CD4-positive, alpha-beta T cell treated with Interleukin-2 at 100 ng/mL for 4 hours (primary cell): ENCODE measurements at places on chromosomes 5 and 9.

DNA sequence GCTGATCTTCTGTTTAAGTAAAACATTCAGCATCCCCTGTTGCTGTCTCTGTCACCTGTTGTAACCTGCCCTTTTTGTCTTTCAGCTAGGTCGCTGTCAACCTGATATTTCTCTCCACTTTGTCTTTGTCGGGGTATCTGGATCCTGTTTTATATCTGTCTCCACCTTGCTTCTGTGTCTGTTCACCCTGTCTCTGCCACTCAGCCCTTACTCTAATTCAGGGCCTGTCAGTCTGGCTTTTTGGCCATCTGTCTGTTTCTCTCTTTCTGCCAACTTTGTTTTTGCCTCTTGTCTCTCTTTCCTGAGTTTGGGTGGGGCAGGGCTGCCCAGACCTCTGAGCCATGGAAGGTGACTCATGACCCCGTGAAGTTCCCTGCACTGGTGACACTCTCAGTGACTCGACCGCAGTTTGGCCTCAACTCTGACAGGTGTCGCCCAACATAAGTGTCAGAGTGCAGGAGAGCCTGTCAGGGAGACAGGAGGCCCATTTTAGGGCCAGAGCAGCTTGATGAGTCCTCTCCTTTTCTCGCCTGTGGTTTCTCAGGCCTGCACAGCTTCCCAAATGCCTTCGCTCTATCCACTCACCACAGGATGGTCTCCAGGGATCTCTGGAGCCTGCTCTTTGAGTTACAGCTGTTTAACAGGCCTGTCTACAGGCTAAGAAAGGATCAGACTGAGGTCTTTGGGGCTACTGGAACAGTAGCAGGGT, 868 bp downstream of the ZBTB43 start:
- DNase-seq: peak; percentile 93

GRCh38 chr5:68699966-68700365, 393.8 kb upstream of the SLC30A5 start:
- no peak for DNase-seq

- DNase-seq: no peak
These were observed 308.7 kb downstream of the SPOCK1 start for GRCh38 chr5:137190441-137190840.

DNA sequence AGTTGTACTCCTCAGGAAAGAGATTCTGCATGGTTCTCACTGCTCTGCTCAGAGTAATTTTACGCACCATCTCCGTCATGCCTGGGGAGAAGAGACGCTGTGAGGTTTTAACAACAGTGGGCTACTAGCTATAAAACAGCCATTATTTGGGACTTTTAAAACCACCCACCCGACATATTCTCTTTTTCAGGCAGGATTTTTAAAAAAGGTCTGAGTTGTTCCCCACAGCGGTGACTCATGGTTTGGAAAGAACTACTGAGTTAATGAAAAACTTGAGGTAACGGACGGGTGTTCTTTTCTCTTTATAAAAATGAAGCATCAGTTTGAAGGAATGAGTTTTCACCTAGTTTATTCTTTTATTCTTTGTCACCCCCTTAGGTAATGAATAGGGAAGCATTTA, 61.3 kb downstream of the TTLL11 start:
- no peak for DNase-seq

GRCh38 chr9:121302786-121303185, 34.8 kb downstream of the GSN start:
- no peak for DNase-seq

DNA sequence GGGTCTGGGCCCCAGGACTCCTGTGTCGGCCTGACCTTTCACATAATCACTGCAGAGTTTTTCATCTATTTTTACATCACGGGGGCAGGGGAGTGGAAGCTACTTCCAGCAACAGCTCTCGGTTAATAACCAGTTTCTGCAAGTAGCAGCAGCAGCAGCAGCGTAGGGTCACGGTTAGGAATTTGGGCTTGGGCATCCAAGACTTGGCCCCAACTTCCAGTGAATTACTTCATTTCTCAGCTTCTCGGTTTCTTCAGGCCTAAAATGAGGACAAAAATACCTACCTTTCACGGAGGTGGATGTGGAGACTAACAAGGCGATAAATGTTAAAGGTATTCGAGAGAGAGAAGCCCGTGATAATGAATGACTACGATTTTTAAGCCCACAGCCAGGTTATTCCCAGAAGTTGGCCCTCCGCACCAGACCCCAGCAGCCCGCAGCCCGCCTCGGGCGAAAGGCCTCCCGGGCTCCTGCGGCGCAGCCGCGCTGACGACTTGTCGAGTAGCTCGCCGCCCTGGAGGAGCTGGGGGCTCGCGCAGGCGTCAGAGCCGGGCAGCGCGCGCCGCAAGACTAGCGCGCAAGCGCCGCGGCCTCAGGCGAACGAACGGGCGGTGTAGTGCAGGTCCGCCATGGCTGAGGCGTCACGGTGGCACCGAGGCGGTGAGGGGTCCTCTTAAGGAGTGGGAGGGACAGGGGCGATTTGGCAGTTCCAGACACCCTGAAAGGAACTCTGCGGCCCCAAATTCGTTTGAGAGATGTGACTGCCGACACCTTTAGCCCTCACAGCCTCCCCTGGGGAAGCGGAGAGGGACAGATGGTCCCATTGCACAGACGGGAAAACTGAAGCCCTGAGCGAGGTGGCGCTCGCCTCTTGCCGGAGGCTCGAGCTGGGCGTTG, at the start of gene PKD2L2:
TSS of gene PKD2L2 (plus strand) at position 595 of the 897 bp plus-strand sequence. CDS start at position 630, 35 bp downstream.
- DNase-seq: peak; percentile 85

DNA sequence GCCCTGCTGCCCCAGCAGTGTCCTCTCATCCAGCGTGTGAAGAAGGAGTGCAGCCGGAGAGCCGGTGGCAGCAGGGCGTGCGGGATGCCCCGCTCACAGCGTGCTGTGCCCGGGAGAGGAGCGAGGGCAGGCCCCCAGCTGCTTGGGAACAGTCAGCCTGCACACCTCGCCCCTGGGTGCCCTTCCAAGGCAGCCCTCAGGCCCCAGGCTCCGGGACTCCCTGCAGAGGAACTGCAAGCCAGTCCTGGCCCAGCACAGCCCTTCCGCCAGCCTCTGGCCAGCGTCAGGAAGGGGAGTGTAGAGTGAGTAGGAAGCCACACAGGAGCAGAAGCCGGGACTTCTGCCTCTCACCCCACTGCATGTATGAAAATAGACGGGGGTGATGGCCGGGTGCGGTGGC, 43.5 kb downstream of the ADAMTS2 start:
- no peak for DNase-seq

GRCh38 chr5:53343187-53343586, 137.2 kb upstream of the FST start:
- DNase-seq: no peak

- peak; percentile 54 for DNase-seq
These were observed 50.2 kb upstream of the RNF38 start for GRCh38 chr9:36450110-36450732.

GRCh38 chr5:10856683-10857337, 95.8 kb upstream of the DAP start:
- DNase-seq: no peak

DNA sequence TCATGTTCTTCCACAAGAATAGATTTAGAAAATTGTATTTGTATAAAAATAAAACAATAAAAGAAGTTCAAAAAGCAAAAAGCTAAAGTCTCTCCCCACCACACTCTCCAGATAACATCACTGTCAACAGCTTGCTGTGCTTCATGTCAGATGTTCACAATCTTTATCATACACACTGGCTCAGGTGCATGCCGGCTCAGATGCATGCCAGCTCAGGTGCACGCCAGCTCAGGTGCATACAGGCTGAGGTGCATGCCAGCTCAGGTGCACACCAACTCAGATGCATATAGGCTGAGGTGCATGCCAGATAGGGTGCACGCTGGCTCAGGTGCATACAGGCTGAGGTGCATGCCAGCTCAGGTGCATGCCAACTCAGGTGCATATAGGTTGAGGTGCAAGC, 26.5 kb downstream of the SEMA4D start:
- no peak for DNase-seq

GRCh38 chr5:37742111-37742510, 97.7 kb downstream of the GDNF start:
- no peak for DNase-seq

GRCh38 chr9:89879276-89879675, 274.5 kb downstream of the GADD45G start:
- DNase-seq: no peak

GRCh38 chr9:73579823-73580222, 428.2 kb downstream of the ANXA1 start:
- no peak for DNase-seq

DNA sequence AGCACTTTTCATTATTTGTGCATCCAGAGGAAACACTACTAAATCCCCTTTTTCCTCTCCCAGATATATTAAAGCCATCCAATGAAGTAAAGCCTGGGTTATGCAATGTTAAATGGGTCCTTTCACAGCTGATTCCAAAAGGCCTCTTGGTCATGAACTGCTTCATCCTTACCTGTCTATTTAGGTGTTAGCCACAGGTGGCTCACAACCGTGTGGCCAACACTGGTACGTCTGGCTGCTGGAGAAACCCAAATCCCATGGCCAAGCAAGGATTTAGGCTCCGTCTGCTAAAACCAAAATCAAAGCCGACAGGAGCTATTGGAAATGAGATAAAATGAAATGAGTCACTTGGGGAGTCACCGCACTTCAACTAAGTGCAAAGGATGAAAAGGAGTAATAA, 193.9 kb downstream of the ADCY2 start:
- no peak for DNase-seq

DNA sequence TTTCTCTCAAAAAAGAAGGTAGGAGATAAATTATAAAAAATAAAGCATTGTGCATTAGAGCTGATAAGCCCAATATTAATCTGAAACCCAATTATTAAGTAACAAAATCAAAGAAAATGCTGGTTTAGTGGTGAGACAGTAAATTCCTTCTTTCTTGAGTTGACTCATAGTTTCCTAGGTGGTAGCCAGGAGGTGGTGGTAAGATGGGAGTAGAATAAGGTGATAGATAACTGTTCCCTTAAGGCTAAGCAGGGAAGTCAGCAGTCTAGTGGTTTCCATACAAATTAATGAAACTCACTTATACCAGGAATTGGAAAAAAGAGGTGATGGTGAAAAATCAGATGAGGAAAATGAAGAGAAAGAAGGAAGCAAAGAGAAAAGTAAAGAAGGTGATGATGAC, 23.2 kb downstream of the LYSMD3 start:
- no peak for DNase-seq

- DNase-seq: no peak
These were observed 140.5 kb upstream of the PITX1 start for GRCh38 chr5:135174315-135175096.

- no peak for DNase-seq
These were observed 10.0 kb downstream of the SPINK4 start for GRCh38 chr9:33249983-33250382.

DNA sequence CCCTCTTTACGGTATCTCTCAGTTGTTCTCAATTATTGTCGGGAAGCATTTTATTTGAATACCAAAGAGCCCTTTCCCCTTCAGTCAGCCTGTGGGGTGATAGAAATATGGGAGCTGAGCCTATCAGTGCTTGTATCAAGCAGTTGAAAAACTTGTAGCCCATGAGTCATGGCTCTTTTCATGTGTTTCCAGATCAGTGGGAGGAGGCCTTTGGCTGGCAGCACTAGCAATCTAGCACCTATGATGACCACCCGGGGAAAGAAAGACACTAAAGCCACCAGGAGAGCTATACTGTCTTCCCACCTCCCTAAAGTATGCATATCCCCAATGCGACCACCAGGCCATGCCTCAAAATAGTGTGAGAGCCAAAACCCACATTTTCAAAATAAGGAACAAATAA, 696.9 kb upstream of the C9orf72 start:
- DNase-seq: no peak

DNA sequence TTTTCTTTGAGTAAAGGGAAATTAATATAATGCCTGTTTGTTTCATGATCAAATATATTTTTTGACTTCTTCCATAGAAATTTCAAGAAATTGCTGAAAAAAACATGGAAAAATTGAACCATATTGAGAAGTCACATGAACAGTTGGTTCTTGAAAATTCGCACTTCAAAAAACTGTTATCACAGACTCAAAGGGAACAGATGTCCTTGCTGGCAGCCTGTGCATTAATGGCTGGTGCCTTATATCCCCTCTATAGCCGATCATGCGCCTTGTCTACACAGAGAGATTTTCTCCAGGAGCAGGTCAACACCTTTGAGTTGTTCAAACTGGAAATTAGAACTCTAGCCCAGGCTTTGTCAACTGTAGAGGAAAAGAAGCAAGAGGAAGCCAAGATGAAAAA, 191.4 kb downstream of the CCDC171 start:
- DNase-seq: no peak

DNA sequence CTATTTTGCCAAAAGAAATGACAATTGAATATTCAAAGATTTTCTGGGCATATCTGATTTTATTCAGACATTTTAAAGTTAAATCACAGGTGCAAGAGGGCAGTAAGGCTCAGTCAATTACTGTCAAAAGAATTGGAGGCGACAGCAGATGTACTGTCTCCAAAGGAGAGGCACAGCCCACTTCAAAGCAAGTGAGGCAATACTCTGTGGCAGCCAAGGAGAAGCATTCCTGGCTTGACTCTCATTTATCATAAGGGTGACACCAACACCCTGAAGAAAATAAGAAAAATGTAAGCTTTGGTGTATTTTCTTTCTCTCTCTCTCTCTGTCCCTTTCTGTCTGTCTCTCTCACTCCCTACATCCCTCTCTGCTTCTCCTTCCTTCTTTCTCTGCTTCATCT, 93.3 kb downstream of the SVEP1 start:
- DNase-seq: no peak

DNA sequence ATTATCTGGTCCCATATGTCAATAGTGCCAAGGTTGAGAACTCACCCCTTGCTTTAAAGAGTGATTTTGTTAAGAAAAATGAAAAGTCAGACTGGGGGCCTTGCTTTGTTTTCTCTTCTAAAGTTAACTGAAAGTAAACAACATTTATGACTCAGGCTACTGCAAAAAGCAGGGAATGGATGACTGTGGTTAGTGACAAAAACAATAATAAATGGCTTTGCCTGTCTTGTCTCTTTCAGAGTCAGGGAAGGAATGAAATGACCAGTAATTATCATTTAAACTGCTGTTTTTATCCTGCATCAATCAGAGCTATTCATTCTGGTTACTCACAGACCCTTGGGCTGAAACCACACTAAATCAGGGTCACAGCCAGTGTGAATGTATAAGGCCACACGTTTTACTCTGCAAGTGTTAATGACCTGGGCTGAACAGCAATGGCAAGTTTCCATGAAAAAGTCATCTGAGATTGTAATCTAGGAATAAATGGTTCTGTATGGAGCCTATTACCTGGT, 112.2 kb downstream of the ZNF608 start:
- DNase-seq: no peak

DNA sequence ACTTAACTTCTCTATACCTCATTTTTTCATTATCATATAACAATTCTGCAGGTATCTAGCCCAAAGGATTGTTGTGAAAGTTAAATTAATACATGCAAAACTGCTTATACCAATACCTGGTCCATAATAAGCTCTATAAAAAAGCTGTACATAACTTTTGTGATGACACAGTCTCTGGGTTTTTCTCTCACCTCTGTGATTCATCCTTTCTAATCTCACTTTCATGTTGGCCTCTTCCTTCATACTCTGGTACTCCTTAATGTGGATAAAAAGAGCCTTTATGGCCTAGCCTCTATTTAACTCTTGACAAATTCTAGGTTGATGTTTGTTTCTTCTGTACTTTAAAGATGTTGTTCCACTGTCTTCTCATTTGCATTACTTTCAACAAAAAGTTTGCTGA, 162.9 kb upstream of the ACOT12 start:
- no peak for DNase-seq
